Endothelial cell of umbilical vein (primary cell): ENCODE measurements at places on chromosomes 2 and 18.

DNA sequence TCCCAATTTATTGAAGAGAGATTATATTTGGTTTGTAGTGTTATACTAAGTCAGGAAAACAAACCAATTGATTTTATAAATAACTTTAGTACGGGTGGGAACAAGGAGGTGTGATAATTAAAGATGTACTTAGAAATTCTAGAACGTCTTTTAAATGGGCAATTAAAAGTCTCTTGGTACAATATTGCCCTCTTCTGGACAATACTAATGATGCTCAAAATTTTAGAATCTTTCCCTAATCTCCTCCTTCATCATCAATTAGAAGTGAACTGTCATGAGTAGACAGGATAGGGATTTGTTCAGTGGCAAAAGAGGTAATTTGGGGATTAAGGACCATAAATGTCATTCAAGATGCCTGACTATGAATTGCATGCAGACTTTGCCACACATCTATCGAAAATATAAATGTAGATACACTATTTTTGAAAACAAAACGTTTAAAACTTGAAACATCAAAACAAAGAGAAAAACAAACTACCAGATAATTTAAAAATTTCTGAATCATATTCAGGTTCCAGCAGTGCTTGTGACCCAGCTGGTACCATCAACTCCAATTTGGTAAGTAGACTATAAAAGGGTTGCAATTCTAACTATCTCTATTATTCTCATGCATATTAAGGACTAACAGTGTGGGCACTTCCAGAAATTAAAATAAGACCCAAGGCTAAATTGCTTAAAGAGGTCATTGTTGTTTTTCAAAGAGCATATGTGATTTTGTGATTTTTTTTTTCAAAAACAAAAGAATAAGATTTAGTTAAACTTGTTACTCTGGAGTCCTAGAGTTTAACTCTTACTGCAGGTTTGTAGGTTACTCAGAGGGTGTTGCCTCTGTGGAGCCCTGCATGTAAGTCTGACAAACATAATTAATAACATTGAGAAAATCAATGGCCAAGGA, 123.5 kb downstream of the LAMA3 start:
- DNase-seq: peak; percentile 58

- no peak for DNase-seq
Measured at GRCh38 chr18:11148680-11149440, 509 bp downstream of the PIEZO2 start.

- peak; percentile 80 for DNase-seq
Measured at GRCh38 chr2:30433541-30434299, 13.3 kb upstream of the LCLAT1 start.

- DNase-seq: no peak
Measured at GRCh38 chr18:998936-999335, 94.3 kb downstream of the ADCYAP1 start.
